ENCODE measurements at places on chromosomes 12 and 14.

DNA sequence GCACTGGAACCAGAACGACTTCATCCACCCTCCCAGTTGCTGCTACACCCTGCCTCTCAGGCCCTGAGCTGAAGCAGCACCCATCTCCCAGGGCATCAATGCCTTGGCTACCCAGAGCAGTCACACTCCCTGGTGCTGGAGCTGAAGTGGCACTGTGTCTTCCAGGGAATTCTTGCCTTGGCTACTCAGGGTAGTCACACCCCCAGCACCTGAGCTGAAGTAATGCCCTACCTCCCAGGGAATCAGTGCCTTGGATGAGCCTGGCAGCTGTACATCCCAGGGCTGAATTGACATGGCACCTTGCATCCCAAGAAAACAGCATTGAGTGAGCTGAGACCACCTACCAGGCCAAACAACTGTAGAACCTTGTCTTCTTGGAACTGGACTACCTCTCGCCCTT lies 41.2 kb upstream of the TSPAN11 start:
- no peaks in the 10 kb centered on the region for H3K36me3 ChIP-seq
- H3K27ac ChIP-seq, result no peak overlapping the region
- no peaks in the 10 kb centered on the region for H3K27me3 ChIP-seq
- no peak overlapping the region for H3K4me3 ChIP-seq
- H3K4me1 ChIP-seq, result no peaks in the 10 kb centered on the region
- DNase-seq, result no peak

DNA sequence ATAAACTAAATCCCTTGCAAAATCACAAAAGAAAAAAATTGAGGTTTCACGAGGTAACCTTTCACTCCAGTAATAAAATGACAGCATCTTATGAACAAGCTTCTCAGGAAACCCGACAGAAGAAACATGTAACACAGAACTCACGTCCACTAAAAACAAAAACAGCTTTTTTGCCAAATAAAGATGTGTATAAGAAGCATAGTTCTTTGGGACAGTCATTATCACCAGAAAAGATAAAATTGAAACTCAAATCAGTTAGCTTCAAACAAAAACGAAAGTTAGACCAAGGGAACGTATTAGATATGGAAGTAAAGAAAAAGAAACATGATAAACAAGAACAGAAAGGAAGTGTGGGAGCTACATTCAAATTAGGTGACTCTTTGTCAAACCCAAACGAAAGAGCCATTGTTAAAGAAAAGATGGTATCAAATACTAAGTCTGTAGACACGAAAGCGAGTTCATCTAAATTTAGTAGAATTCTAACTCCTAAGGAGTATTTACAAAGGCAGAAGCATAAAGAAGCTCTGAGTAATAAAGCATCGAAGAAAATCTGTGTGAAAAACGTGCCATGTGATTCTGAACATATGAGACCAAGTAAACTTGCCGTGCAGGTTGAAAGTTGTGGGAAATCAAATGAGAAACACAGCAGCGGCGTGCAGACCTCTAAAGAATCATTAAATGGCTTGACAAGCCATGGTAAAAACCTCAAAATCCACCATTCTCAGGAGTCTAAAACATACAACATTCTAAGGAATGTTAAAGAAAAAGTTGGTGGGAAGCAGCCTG lies 25.8 kb downstream of the RESF1 start:
- no peak overlapping the region for H3K4me3 ChIP-seq
- no peak for DNase-seq
- H3K27ac ChIP-seq, result no peak overlapping the region

- H3K4me3 ChIP-seq, result no peak overlapping the region
- no peaks in the 10 kb centered on the region for H3K27me3 ChIP-seq
- H3K4me1 ChIP-seq, result peaks cover 56% of the 10 kb centered on the region
- no peaks in the 10 kb centered on the region for H3K36me3 ChIP-seq
- H3K27ac ChIP-seq, result peak overlapping the region; percentile 58
These were observed 13.4 kb downstream of the BTG1 start for GRCh38 chr12:92132288-92132687.

- peaks cover 50% of the 10 kb centered on the region for H3K36me3 ChIP-seq
- H3K27ac ChIP-seq, result peak overlapping the region; percentile 62
- H3K4me3 ChIP-seq, result no peak overlapping the region
These were observed 8.5 kb downstream of the WSB2 start for GRCh38 chr12:118052324-118053070.

DNA sequence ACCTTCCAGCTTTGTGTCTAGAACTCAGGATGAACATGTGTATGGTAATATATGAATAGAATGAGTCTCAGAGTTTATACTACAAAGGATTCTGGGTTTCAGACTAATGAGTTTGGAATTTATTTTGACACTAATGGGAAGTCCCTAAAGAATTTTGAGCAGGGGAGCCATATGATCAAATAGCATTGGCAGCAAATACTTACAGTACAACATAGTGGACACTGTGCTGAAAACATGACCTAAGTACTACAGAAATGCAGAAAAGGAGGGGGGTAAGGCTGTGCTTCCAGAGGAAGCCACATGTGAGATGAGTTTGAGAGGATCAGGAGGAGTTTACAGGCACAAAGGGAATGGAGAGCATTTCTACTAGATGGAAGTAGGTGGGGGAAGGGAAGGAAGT lies 225.8 kb downstream of the C12orf42 start:
- no peaks in the 10 kb centered on the region for H3K36me3 ChIP-seq
- no peak overlapping the region for H3K4me3 ChIP-seq
- no peak for DNase-seq
- no peaks in the 10 kb centered on the region for H3K4me1 ChIP-seq
- H3K27ac ChIP-seq, result no peak overlapping the region
- H3K27me3 ChIP-seq, result no peaks in the 10 kb centered on the region

DNA sequence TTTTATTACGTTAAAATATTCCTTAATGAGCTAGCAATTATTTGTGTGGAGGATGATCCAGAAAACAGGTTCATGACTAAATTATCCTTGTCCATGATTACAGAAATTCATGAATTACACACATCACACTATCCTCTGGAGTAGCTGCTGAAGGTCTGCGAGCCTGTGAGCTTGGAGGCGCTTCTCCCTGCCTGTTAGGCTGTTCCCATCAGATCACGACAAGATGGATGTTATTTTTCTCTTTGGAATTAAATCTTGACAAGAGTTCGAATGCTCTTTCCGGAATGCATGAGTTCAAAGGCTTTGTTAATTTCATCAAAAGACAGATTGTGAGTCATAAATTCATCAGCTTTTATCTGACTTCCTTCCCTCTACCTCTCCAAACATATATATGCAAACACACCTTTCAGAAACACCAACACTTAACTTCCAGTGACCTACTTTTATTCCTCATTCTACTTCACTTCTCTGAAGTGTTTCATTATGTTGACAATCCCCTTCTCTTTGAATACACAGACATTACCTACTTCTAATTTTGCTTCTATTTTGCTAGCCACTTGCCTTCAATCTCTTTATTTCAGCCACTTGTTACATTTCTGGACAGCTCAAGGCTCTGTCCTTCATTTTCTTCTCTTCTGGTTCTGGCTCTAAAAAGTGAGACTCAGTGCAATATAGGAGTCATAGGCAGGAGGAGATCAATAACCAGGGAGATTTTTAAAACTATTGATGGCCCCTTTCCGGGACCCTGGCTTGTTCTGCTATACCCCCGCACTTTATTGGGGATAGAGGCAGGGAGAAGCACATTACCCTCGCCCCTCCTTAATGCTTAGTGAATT lies 274.6 kb downstream of the BTG1 start:
- H3K4me3 ChIP-seq, result no peak overlapping the region
- peaks cover 18% of the 10 kb centered on the region for H3K4me1 ChIP-seq
- no peaks in the 10 kb centered on the region for H3K27me3 ChIP-seq
- peak overlapping the region; percentile 67 for H3K27ac ChIP-seq

GRCh38 chr14:85239791-85240190 lies 290.2 kb upstream of the FLRT2 start:
- no peaks in the 10 kb centered on the region for H3K36me3 ChIP-seq
- no peak overlapping the region for H3K4me3 ChIP-seq
- H3K4me1 ChIP-seq, result no peaks in the 10 kb centered on the region

GRCh38 chr12:18601962-18602361 lies 135.8 kb downstream of the PLCZ1 start:
- no peaks in the 10 kb centered on the region for H3K4me1 ChIP-seq
- H3K4me3 ChIP-seq, result no peak overlapping the region
- H3K27ac ChIP-seq, result no peak overlapping the region
- H3K27me3 ChIP-seq, result no peaks in the 10 kb centered on the region
- DNase-seq, result no peak
